Stimulated activated CD4-positive, alpha-beta T cell treated with anti-CD3 and anti-CD28 coated beads, Interleukin-1b, Interleukin-23, amount 100 ng/mL, for 4 hours (primary cell): ENCODE measurements at places on chromosomes 2 and 18.

DNA sequence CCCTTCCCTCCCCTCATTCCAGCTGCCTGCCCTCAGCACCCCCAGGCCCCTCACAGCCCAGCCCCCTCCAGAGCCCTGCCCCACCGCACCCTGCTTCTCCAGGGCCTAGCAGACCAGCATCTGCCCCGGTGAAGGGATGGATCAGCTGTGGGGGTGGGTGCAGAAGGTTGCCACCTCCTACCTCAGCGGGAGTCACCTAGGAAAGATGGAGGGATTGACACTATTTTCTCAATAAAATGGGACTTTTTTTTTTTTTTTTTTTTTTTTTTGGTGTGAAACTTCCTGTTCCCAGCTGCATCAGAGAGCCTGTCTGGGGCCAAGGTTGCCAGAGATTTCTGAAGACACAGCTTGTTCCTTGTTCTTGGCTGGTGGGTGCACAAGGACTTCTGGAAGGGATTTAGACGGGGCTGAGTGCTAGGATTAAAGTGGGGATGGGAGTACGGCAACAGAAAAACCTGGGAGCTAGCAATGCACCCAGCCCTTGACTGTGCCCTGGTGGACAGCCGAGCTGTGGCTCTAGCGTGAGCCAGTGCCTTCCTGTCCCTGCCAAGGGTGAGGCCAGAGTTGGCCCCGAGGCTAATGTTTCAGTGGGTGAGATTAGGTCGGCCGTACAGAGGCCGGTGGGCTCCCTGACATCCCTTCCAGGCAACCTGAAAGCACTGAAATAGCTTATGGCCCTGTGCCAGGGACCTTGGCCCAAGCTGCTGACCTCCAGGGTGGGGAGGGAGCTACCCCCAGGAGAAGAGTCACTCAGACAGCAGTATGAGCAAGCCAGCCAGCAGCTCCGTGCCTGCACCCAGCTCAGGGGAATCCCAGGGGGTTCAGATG is 4.6 kb downstream of the B3GNT7 start:
- DNase-seq, result no peak

GRCh38 chr2:69943000-69943842 is 18.2 kb downstream of the ASPRV1 start:
- no peak for DNase-seq

DNA sequence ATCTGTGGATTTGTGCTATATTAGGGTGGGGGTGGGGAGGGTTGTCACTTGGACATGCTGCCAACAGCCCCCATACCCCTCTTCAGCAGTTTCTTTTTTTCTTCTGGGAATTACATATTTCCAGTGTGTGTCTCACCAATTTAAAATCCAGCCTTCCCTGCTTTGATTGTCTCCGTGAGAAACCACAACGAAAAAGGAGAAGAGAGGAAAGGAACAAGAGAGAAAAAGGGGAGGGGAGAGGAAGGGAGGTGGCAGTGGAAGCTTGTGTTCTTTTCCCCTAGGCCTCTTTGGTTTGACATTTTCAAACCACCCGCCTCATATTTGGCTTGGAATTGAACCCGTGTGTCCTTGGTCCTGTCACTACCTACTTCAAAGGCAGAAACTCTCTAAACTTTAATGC is 860 bp downstream of the CTNNA2 start:
- DNase-seq, result no peak

GRCh38 chr2:20093263-20094141 is 42.1 kb upstream of the LAPTM4A start:
- no peak for DNase-seq

GRCh38 chr2:211598238-211598637 is 940.4 kb downstream of the ERBB4 start:
- DNase-seq, result no peak
